SJCRH30 (cell line): ENCODE measurements at places on chromosomes 1 and 21. TPM values are rescaled to one million over a fixed set of nuclear protein-coding genes. Genes with fewer than 3 reads are reported as not detected.

GRCh38 chr1:198113342-198113750 lies 43.5 kb upstream of the NEK7 start:
- no peak for DNase-seq

GRCh38 chr1:232610192-232610901 lies 19.6 kb downstream of the SIPA1L2 start:
- DNase-seq: no peak

GRCh38 chr1:54374766-54375165 lies 31.4 kb downstream of the SSBP3 start:
- no peak for DNase-seq

GRCh38 chr1:15386164-15386749 lies 23.4 kb upstream of the EFHD2 start:
- DNase-seq: peak; percentile 88

DNA sequence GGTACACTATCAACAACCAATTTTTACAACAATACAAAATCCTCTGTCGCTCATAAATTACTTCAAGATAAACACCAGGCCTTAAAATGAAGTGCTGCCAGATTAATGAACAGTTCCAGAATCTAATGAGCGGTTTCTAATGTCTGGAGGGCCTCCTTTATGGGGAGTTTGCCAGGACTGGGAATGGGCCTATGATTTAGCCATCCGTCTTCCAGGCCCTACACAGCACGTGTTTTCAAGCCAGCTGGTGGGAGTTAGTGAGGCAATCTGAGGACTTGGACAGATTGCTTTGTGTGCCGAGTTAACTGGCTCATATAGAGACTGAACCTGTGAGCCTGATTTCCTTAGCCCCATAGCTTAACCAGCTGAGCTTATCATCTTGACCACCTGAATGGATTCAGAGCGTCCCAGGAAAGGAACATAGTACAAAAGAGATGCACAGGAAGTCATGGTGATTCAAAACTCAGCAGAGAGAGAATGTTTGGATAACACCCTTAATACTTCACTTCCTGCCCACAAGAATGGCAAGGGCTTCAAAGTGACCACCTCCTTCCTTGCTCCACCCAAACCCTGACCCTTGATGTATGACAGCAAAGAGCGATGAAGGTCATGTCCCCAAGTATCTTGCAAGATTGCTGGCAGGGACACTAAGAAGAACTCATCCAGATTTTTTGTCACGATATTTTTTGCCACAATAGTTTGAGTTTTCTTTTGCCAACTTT lies 143.5 kb downstream of the SLC30A10 start:
- DNase-seq: no peak

DNA sequence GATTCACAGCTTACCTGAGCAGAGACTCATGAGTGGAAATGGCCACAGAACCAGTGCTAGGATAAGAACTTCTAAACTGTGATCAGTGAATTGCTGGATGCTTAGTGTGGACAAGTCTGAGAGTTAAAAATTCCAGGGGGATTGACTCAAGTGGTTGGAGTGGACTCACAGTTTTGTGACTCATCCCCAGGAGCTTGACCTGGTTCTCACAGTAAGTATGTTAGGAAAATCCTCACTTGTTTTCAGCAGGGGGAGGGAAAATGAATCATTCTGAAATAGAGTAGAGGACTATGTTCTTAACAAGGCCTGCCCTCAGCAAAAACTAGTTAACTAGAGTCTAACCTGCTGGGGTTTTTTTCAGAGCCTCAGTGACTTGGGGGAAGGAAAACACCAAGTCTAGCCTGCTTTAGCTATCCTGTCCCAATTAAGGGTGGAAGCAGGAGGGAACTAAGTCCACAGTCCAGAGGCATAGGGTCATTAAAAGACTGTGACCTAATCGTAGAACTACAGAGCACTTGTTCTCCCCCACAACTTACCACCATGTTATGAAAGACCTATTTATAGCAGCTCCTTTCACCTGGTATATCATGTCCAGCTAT lies 6.1 kb upstream of the CDC73 start:
- peak; percentile 45 for DNase-seq

DNA sequence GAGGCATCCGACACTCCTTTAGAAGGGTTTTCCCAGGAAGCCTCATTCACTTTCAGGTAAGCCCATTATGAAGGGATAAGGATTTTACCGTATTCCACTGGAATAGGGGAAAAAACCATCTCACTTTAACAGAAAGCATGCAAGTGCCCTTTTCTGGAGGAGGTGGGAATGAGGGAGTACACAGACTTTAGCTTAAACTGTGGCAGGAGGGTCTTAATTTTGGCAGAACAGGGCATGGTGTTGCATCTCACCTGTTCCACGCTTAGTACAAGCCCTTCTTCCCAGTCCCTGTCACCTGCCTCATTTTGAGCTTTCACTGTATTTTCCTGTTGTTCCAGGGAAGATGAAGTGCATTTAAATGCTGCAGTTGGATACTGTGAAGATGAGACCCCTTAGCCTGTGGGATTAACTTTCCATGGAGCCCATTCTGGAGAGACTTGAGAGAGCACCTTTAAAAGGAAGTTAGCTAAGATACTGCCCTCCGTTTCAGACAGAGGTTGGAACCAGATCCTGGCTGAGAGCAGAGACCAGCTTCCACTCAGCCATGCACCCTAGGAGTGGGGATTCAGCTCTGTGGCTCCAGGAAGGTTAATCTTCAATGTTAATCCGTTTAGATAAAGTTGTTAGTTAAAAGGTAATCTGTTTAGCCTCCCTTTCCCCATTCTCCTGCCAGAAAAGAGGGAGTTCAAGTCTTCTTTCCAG lies 42.6 kb downstream of the PBX1 start:
- no peak for DNase-seq

GRCh38 chr21:16568244-16568643 lies 838.5 kb downstream of the USP25 start:
- DNase-seq: no peak

GRCh38 chr1:26999440-26999987 lies 6.0 kb downstream of the TRNP1 start:
- peak; percentile 46 for DNase-seq

GRCh38 chr21:41989698-41990097 lies 20.5 kb downstream of the ZBTB21 start:
- DNase-seq: no peak

DNA sequence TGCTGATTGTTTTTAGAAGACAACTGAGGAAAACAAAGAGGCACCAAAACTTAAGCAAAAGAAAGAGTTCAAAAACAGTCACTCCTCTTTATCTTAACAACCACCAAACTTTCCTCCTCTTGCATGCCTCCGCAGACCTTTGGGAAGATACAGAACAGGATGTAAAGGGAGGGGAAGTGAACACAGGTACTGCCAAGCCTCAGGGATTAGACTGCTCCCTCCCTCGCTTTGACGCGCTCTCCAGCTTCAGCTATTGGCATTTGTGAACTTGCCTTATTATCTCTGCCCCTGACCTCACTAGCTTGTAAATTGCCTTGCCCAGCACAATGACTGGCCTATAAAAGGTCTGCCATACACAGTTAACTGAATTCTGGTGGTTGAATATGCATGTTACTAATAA lies 4.8 kb upstream of the SRP9 start:
- DNase-seq: no peak

- no peak for DNase-seq
Observed at GRCh38 chr1:31746687-31747086, 17.5 kb downstream of the ADGRB2 start.

DNA sequence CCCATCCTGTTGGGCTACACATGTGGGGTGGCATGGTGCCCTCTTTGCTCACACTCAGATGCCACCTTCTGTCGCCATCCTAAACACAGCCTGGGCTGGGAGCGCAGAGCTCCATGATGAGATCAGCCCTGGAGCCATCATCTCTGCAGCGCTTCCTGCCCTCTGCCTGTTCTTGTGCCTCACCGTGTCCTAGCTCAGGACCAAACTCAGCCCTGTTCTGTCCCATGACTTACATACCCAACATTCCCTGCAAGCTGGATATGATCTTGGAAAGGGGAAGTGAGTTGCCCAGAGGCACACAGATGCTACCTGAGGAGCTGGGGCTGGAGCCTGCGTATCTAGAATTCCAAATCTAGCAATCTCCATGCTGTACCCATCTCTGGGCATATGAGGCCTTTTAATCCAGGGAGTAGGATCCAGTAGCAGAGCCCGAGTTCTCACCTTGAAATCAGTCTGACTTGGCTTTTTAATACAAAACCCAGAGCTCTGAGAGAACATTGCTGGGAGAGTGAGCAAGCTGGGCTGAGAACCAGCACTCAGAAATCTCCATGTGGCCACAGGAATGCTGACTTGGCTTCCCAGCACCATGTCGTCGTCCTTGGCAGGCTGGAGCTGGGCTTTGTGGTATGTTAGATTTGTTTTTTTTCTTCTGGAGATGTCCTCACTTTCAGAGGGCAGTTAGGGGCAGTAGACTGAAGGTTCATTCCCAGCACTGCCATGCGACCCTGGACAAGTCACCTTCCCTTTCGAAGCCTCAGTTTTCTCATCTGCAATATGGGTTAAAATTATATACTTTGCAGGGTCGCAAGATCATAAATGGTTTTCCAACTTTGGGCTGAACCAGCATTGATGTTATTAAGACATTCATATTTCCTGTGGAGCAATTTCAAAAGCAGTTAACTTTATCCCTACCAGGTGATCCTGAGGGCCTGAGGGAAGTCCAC lies 2.6 kb downstream of the ALPL start:
- peak; percentile 45 for DNase-seq

DNA sequence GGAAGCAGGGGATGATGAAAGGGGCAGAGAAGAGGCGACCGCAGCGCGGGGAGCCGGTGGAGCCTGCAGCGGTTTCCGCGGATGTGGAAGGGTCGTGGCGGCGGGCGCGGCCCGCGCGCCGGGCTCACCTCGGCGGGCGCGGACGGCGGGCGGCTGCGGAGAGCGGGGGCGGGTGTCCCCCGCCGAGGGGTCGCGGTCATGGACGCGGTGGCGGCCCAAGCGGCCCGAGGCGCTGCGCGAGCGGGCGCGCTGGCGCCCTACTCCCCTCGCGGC lies 572 bp downstream of the LPGAT1 start:
- DNase-seq: peak; percentile 38

- no peak for DNase-seq
Observed at GRCh38 chr1:85615586-85616363, 35.2 kb downstream of the CCN1 start.

- DNase-seq: no peak
Observed at GRCh38 chr1:87044840-87045239, 130.4 kb downstream of the HS2ST1 start.

- no peak for DNase-seq
Observed at GRCh38 chr1:29679828-29680558, 443.7 kb downstream of the PTPRU start.

DNA sequence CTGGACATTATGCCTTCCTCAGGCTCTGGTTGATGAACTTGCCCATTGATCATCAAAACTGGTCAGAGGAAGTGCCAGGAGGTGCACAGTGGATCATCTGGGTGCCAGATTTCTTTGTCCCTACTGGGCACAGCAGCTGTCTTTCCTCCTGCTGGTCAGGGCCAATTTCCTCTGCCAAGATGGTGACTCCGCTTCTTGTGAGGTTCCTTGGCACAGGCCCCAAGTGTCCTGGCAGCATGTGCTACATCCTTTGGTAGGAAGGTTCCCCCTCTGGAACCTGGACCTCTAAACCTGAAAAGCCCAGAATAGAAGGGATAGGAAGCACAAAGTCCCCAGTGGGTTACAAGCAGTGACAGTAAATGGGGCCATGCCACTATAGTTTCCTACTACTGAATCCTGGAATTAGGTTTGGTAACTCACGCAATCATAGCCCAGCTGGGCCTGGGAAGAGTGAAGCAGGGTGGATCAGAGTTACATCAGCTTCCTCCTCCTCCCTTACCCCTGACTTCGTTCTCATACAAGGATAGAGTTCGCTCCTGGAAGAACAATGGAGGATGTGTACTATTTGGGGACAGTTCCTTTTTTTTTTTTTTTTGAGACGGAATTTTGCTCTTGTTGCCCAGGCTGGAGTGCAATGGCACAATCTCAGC lies 147.1 kb downstream of the CNIH3 start:
- no peak for DNase-seq

PPM1J gene
- 0.85 and 1.2 TPM in 2 replicates for total RNA-seq

MROH9 gene
- total RNA-seq: not detected in 2 replicates

LCK gene
- total RNA-seq: 0.43 TPM in 1 of 2 replicates, not detected in the other

GPR37L1 gene
- 0.02 TPM in 1 of 2 replicates, not detected in the other for total RNA-seq

OTUD7B gene
- total RNA-seq: 13.1 and 13.3 TPM in 2 replicates
